ENCODE measurements at places on chromosomes 7 and 10.

DNA sequence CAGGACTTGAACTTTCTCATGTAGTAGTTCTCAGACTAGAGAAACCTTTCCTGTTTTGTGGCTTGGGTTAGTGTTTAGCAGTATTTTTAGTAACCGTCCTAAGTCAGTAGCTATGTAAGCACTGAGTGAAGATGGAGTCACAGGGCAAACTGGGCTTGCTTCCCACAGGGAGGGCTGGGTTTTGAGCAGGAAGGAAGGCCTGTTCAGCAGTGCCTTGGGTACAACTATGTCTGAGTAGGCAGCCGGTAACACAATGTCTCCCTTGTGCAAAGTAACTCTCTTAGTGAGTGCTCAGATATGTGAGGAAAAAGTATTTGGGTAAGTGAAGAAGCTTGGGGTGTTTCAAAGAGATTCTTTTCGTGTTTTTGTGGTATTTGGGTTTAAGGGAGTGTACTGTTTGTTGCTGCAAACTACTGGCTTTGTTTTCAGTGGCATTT lies 96.4 kb downstream of the CCSER2 start:
- peak; percentile 20 for DNase-seq

DNA sequence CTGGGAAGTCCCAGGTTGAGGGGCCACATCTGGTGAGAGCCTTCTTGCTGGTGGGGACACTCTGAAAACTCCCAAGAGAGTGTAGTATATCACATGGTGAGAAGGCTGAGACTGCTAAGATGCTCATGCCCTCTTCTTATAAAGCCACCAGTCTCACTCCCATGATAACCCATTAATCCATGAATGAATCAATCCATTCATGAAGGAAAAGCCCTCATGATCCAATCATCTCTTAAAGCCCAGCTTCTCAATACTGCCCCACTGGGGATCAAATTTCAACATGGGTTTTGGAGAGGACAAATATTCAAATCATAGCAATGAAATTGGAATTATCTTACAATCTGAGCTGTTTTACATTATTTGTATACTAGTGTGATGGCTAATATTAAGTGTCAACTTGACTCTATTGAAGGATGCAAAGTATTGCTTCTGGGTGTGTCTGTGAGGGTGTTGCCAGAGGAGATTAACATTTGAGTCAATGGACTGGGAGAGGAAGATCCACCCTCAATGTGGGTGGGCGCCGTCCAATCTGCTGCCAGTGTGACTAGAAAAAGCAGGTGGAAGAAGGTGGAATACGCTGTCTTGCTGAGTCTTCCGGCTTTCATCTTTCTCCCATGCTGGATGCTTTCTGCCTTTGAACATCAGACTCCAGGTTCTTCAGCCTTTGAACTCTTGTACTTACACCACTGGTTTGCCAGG lies 14.3 kb upstream of the UBE2D1 start:
- no peak for DNase-seq

- no peak for DNase-seq
Observed at GRCh38 chr7:139648391-139648861, 124.9 kb downstream of the CLEC2L start.

DNA sequence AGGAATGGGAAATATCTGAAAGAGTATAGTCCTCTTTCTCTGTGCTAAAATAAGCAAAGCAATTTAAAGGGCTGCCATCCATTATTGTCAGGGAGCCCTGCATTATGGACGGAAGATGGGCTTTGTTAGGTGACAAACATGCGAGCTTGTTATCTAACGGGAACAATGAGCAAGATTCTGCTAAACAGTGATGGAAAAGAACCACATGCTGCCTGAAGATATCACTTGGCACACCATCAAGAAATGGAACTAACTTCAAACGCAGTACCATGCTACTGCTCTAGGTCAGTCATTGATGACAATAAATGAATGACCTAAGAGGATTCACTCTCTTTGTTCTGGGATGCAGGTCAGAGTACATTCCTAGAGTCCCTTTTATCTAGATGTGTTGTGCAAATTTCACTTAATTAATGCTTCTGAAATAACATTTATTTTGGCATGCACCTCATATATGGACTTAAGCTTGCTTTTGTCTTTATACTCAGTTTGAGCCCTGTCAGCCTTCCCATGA lies 175.7 kb upstream of the PTN start:
- no peak for DNase-seq

- no peak for DNase-seq
Observed at GRCh38 chr7:121541457-121541856, 145.3 kb upstream of the FAM3C start.

GRCh38 chr10:120105492-120105891 lies 213.0 kb downstream of the SEC23IP start:
- DNase-seq = no peak

- DNase-seq = no peak
Observed at GRCh38 chr10:76202777-76203176, 771.4 kb downstream of the LRMDA start.

DNA sequence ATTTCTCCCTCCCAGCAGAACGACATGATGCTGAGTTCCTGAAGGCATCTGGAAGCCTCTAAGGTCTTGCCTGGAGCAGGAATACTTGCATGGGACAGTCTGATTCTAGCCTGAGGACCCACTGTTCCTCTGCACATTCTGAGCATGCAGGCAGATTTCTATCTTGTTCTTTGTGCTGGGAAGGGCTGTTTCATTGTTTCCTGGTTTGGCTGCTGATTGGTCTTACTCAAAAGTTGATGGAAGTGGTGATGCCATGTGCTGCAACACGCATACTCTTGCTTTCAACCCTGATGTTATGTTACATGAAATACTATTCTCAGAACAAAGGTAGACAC lies 307.0 kb downstream of the GATA3 start:
- no peak for DNase-seq

DNA sequence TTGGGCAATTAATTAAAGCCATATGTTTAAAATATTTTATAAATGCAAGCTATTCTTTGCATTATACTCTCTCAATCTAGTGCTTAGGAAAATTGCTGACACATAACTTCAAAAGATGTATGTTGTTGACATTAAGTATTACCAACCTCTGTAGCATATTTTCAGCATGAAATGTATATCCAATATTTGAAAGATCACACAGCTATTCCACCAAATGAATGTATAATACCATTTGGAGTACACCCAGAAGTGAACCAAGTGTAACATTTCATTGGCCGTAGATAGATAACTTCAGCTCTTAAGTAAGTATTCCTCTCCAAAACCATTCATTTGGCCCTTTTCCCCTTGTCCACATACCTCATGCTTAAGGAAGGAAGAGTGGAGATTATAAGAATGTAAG lies 104.6 kb downstream of the HECTD2 start:
- DNase-seq = no peak
